Activated T-cell treated with anti-CD3 and anti-CD28 coated beads for 1 hour (primary cell): ENCODE measurements at places on chromosomes 3 and 15.
A peak's percentile ranks its signal among the peaks of the same experiment; 100 is the strongest.

GRCh38 chr15:47194718-47195117 is 522.6 kb upstream of the SEMA6D start:
- no peak for DNase-seq

DNA sequence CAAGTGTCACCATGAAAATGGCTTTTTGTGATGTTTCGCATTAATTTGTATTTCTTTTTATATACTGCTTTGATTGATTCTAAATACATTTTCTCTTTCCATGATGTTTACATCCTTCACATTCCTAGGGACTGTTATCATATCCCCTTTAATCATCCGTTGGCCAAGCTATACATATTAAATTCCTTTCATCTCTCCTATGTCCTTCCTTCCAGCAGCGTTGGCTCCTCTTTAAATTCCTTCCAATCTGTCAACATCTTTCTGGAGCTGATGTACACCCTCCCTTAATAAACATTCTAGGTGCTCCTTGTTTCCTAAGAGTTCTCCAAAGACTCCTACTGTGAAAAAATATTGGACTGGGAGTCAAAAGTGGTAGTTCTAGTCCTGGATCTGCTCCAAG is 87.8 kb downstream of the IGF2BP2 start:
- DNase-seq, result no peak

GRCh38 chr3:183411216-183411922 is 17.1 kb downstream of the MCF2L2 start:
- no peak for DNase-seq

DNA sequence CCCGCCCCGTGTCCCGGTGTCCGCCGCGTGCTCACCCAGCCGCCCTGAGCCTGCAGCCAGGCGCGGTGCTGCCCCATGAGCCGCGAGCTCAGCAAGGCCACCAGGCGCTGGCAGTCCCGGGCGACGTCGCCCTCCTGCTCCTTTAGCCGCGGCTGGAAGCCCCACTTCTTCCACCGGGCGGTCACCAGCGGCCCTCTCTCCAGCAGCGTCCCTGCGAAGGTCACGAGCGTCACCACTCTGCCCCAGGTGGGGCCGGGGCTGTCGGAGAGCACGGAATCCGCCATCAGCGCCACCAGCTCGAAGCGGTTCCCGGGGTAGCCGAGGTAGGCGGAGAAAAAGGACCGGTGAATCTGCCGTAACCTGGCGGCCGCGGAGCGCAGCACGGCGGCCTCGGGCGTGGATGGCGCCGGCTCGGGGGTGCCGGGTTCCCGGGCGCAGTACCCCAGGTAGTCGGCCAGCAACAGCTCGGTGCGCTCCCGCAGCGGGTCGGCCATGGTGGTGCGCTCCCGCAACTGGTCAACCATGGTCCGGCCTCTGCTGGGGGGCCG is 298 bp downstream of the BCL2L10 start:
- DNase-seq, result peak; percentile 37

DNA sequence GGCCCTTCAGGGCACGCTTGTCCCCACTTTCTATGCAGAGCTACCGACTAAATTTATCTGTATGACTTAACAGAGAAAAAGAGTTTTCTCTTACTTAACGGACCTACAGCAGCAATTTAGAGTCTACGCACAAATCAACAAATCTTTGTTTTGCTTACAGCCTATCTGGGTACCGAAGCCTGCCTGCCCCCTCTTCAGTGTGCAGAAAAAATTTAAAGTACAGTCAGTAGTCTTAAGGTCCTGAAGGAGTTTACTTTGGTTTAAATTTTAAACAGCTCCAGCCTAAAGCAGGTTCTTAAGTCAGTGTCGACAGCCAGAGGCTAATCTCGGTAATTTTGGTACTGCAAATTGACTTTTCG is 570 bp downstream of the SACM1L start:
- DNase-seq, result no peak

- no peak for DNase-seq
Observed at GRCh38 chr15:89150762-89151664, 62.8 kb downstream of the ABHD2 start.

DNA sequence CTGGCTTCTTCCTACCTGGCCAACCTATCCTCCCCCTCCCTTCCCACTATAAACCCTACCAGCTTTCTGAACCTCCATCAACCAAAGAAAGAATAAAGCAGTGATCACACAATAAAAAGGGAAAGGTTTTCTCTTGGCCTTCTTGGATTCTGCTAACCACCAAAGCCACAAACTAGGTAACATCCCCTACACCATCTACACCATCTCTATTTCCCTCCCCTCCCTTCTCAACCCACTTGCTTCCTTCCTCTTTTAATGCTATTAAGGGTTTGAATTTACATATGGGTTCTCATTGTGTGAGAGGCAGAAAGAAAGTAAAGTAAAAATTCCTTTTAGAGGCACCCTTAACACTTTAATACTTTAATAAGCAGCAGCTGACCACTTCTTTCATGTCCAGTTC is 25.8 kb upstream of the RSL24D1 start:
- DNase-seq, result no peak

DNA sequence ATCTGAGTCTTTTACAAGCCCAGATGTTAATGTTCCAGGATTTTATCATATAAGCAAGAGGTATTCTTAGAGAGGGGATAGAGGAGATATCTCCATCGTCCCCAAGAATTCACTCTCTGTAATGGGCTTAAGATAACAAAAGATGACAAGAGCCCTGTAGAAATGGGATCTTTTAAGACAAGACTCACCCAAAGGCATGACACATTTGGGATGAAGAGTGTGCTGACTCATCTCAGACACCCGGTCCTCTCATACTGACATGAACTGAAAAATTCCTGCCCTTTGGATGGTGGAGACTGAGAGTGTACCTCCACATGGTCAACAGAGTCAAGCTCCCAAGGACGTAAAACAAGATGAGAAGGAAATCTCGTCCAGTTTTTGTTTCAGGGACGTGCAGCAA is 11.0 kb downstream of the LEKR1 start:
- DNase-seq, result no peak

- DNase-seq, result no peak
Observed at GRCh38 chr3:158912188-158912587, 110.3 kb downstream of the MFSD1 start.

GRCh38 chr3:97464035-97464434 is 300.5 kb upstream of the ARL6 start:
- DNase-seq, result no peak

DNA sequence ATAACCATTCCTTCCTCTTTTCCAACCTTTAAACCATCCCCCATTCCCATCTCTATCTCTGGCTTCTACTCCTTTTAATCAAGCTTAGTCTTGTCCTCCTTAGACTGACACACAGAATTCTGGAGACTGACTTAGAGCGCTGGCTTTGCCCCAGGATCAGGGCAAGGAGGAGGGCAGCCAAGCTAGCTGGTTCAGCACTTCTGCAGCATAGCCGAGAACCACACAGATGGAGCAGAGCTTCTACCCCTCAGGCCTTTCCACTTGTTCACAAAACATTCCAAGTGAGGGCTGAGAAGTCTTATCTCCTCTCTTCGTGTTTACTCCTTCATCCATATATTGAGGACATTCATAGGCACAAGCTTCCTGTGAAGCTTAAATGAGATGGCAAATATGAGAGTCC is 246.5 kb upstream of the PEX5L start:
- DNase-seq, result no peak

DNA sequence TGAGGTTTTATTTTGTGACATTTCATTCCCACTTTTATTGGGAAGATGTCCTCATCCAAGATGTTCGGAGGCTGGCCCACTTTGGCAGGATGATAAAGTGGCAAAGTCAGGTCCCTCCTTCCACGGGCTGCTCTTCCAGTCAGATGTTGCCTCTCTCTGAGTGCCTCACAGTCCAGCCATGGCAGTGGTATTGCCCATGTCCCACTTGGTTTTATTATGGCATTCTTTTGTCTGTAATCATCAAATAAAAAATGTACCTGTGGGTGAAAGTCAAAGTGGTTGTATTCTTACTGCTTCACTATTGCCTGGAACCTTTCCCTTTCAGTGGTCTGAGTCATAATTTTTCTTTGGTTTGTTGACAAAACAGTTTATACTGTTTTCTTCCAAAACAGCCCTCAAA is 20.2 kb downstream of the ARNT2 start:
- no peak for DNase-seq

GRCh38 chr3:167883452-167883851 is 147.9 kb downstream of the SERPINI1 start:
- DNase-seq, result no peak

DNA sequence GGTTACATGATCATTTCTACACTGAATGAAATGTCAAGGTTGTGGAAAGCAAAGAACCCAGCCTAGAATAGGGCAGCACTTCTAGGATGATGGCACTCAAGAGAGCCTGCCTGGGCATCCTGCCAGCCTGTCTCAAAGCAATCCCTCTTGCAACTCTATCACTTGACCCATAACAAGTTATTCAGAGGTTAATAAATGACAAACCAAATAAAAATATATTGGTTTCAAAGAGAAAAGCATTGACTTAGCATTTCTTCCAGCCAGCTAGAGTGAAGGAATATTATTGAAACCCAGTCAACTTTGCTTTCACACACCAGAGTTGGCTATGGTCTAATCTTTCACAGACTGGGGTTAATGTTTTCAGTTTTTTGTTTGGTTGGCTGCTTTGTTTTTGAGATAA is 214.6 kb upstream of the UBE2E2 start:
- DNase-seq, result no peak

DNA sequence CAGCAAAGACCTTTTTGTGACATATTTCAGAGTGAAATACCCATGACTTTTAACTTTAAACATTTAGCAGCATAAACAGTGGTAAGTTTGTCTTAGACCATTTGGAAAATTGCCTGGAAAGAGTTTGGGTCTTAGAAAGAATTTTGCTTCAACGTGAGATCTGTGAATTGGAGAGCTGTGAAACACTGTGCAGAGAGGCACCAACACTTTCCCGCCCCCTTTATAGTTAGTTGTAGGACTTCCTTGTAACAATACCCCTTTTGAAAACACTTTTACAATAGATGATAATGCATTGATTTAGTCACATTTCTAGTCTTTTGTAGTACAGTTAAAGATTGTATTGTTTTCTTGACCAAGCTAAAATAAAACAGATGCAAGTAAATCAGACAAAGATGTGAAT is 43.5 kb upstream of the MBNL1 start:
- DNase-seq, result no peak

GRCh38 chr3:169215461-169216352 is 447.8 kb downstream of the MECOM start:
- no peak for DNase-seq

GRCh38 chr3:187804120-187804744 is 59.0 kb upstream of the BCL6 start:
- DNase-seq, result no peak

GRCh38 chr3:106805625-106806024 is 571.6 kb upstream of the CCDC54 start:
- DNase-seq, result no peak

DNA sequence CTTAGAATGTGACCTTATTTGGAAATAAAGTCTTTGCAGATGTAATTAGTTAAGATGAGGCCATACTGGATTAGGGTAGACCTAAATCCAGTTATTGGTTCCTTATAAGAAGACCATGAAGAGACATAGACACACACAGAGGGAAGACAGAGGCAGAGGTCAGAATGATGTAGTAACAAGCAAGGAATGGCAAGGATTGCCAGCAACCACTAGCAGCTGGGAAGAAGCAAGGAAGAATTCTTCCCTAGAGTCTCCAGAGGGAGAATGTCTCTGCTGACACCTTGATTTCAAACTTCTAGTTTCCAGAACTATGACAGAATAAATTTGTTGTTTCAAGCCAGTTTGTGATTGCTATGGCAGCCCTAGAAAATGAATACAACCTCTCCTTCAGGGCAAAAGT is 116.7 kb downstream of the WDR76 start:
- DNase-seq, result no peak

DNA sequence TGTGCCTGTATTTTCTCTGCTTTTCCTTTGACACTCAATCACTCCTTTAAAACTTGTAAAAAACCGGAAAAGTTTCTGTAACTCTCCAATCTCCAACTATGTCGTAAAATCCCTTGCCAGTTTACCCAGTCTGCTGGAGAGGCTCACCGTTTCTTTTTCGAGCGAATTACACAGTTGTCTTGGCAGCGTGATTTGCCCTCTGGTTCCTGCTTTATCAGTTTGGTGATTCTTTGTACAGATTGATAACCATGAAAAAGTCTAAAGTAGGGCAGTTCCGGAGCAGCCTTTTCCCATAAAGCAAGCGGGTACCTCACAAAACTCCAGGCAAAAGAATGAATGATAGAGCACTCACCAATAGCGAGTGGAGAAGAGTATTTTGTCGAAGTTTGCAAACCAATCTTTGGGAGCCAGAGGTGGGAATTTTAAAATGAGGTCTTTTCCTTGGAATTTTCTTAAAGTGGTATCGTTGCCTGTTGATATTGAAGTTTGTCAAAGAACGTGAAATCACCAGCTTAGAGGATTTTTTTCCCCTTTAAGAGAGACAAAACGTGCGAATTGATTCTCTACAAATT is at the start of gene TTC23:
TTC23 (minus strand) TSS at position 312 of the 572 bp plus-strand sequence. CDS start 20,869 bp downstream, outside the sequence.
- no peak for DNase-seq

- DNase-seq, result no peak
Observed at GRCh38 chr15:77714023-77714422, 81.3 kb upstream of the LINGO1 start.

- DNase-seq, result no peak
Observed at GRCh38 chr15:36596915-36597314, 17.5 kb downstream of the CDIN1 start.
